ENCODE measurements at places on chromosomes 2 and 18.

DNA sequence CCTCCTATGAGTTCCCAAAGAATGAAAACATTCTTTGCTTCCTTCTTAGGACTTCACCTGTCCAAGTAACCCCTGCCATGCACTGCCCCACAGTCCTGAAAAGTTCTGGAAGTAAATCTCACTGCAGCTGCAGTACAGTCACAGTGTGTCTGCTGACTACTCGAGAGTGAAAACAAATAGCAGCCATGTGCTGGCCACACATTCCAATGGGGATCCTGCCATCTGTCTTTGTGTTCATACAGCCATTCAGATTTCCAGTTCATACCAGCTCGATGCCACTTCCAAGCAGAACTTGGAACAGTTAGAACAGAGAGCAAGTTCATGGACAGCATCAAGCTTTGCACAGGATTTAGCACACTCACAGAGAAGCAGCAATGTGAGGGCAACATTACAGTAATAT lies 629.9 kb upstream of the ACVR2A start:
- DNase-seq = no peak

GRCh38 chr2:24843330-24843860 lies 50.2 kb downstream of the CENPO start:
- no peak for DNase-seq

GRCh38 chr2:39517622-39518021 lies 80.5 kb upstream of the MAP4K3 start:
- DNase-seq = no peak

DNA sequence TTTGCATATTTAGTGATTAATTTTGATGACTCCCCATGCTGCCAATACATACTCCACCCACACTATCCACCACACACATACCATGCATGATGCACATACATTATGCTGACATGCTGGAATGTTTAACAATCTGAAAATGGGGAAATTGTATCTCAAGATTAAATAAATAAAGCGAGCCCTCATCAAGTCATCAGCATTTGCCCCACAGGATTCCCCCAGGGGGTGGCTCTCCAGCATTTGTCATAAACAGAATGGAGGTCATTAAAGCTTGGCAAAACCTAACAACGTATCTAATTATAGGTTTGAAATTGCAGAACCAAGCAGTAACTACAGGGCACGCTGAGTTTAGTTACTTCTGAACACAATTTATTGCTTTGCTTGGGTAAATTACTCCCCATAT lies 141.2 kb upstream of the TACR1 start:
- peak; percentile 52 for DNase-seq

DNA sequence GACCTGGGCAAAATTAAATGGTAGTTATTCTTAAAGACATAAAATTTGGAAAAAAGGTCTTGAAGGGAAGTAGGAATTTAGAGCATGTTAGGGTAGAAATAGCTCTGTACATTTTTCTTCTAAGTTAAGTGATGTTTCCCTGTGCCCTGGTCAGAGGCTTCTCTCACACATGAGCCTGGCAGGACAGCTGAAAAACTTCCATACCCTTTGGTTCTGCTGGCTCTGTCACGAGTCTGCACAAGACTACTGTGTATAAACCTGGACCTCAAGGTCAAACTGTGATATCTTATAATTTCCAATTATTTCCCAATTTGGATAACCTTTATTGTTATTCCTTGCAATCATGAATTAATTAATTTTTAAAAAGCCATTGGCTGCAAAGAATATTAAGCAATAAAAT lies 664.7 kb downstream of the BCL11A start:
- DNase-seq = no peak

DNA sequence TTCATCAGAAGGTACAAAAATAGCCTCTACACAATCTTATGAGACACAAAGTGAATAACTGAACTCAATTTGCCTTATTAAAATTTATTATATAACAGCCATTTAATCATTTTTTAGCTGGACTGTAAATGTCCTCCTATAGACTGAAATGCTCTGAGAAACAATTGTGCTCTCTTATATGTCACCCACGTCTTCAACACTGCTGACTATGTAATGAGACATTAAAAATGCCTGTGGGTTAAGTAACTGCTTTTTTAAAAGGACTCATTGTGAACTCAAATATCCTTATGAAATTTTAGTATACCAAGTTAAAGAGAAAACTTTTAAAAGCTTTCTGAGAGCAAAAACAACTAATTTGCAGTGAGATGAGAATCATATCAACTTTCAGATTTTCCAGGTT lies 10.4 kb upstream of the GALNT1 start:
- no peak for DNase-seq
